ENCODE measurements at places on chromosomes 16 and 17.
A peak's percentile ranks its signal among the peaks of the same experiment; 100 is the strongest.

- no peak for DNase-seq
Measured at GRCh38 chr16:75017670-75018525, 19.1 kb downstream of the ZNRF1 start.

- no peak for DNase-seq
Measured at GRCh38 chr17:57338257-57338914, 82.1 kb downstream of the MSI2 start.

DNA sequence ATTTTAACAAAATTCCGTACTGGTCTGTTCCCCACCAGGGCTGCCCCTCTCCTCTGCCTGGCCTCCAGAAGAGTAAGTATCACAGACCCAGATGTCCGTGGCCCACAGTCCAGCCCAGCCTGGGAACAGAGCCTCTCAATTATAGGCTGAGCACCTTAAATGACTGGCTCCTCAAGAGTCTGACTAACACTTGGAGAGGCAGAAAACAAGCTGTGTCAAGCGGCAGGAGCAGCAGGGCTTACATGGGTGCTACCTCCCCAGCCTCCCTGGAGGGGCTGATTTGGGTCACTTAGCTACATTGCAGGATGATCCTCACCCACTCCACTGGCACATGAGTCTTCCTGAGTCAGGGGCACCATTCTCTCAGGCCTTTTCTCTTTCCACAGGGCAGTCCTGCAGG, 209.7 kb downstream of the COPRS start:
- no peak for DNase-seq

DNA sequence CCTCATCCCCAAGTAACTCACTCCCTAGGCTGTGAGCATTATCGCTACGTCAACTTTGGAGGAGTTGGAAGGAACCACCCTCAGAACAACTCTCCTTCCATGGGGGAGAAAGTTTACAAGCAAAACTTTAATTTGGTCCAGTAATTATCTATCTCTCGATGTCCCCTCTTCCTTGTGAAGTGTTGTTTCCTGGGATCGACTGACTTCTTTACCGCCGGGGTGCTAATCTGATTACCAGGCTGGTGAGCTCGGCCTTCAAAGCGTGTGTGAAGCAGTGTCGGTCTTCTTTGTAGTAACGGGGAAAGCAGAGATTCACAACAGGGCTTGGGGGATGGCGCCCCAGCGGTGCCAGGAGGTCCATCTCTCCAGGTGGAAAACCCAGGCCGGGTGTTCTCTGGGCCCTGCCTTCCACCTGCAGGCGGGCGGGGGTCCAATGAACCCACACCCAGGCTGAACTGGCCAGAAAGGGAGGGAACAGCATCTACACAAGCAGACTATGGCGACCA, 14.5 kb upstream of the FOXF1 start:
- no peak for DNase-seq

- peak; percentile 20 for DNase-seq
Measured at GRCh38 chr17:68260051-68260762, 12.4 kb downstream of the AMZ2 start.

GRCh38 chr17:55731586-55732250, 9.1 kb upstream of the TMEM100 start:
- no peak for DNase-seq

DNA sequence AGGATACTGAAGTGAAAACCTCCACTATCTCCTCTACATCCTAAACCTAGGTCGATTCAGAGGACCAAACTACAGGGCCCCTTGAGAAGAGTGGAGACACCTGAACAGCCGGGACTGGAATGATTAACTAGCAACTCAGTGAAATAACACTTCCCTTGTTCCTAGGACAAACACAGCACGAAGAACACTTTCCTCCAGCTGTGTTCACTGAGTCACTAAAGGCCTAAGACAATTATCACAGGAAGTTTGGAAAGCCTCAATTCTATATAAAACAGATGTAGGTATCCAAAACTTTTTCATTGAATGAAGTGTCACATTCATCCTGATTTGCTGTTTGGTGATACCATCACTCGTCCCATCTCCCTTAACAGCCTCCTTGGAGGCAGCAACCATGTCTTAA, 15.5 kb upstream of the CUEDC1 start:
- DNase-seq, result no peak

DNA sequence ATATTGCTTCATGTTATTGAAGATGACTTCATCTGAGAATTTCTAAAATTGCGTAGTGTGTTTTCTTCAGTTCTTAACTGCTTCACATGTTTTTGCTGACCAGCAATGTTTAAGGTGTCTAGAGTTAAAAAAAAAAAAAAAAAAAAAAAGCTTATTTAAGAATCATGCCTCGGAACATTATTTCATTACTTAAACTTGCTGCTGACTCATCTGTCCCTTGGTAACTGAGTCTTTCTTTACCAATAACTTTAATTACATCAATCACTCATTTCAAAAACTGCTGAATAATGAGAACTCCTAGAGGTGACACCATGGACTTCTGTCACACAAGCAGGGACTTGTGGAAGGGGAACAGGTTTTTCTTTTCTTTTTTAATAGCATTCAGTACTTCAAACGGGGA, 16.2 kb downstream of the IRX5 start:
- DNase-seq, result no peak

DNA sequence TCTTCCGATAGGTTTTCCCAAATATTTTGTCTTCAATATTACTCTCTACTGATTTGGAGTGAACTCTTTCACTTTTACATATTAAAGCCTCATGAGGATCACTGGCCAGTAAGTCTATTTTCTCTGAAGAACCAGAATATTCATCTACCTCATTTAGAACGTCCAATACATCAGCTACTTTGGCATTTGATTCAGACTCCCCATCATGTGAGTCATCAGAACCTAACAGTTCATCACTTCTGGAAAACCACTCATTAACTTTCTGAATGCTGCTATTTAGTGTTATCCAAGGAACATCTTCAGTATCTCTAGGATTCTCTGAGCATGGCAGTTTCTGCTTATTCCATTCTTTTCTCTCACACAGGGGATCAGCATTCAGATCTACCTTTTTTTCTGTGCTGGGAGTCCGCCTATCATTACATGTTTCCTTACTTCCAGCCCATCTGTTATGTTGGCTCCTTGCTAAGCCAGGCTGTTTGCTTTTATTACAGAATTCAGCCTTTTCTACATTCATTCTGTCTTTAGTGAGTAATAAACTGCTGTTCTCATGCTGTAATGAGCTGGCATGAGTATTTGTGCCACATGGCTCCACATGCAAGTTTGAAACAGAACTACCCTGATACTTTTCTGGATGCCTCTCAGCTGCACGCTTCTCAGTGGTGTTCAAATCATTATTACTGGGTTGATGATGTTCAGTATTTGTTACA, 30.9 kb downstream of the BRCA1 start:
- DNase-seq, result peak; percentile 36
